Stimulated activated CD4-positive, alpha-beta T cell treated with anti-CD3 and anti-CD28 coated beads, Interleukin-15, amount 100 ng/mL, for 24 hours (primary cell): ENCODE measurements at places on chromosomes 4 and X.

DNA sequence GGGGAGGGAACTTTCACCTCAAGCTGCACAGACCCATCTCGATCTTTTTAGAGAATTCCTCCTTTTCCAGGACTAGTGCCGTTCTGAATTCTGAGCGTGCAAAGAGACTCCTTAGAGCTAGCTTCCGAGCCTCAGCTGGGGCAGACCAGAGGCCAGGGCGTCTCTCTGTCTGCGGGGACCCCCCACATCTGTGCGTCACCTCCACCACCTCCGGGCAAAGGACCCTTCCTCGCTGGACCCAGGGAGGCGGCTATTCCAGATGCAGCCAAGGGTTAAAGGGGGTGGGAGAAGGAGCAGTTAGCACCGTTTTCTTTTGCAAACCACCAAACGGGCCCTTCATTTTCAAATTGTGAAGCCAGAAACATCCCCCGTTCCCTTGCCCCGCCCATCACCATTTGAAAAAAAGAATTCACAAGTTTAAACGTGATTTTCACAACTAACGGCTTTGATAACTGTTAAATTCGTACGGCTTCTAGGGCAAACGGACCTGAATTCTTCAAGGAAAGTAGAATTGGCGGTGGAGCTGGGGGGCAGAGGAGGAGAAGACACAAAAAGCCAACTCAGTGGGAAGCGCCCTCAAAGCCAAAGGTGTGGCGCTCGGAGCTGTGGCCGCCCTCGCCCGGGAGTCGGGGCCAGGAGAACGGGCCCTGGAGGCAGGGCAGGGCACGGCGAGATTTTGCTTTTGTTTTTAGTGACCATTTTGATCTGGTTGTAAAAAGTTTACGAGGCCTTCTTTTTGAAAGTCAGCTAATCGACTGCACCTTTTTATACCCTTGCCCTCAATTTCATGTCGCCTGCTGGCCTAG is 3.3 kb upstream of the PDGFRA start:
- DNase-seq, result peak; percentile 8

GRCh38 chr4:51859476-51860031 is 16.6 kb downstream of the DCUN1D4 start:
- DNase-seq, result no peak

DNA sequence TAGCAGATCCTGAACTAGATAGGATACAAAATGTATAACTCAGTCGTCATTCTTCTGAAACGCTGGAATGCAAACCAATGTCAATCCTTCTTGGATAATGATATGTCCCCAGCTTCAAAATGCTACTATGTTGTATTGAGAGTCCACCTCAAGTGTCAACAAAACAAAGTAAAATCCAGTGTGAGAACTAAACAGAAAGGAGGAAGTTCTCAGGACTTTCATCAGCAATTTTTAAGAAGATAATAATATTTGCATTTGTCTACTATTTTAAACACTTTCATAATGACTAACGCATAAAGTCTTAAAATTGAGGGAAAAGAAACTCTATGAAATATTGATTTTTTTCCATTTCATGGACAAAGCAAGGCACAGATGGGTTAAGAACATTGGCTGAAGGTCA is 36.3 kb downstream of the SOD3 start:
- no peak for DNase-seq

- no peak for DNase-seq
Measured at GRCh38 chr4:118273642-118274041, 79.2 kb downstream of the PRSS12 start.

DNA sequence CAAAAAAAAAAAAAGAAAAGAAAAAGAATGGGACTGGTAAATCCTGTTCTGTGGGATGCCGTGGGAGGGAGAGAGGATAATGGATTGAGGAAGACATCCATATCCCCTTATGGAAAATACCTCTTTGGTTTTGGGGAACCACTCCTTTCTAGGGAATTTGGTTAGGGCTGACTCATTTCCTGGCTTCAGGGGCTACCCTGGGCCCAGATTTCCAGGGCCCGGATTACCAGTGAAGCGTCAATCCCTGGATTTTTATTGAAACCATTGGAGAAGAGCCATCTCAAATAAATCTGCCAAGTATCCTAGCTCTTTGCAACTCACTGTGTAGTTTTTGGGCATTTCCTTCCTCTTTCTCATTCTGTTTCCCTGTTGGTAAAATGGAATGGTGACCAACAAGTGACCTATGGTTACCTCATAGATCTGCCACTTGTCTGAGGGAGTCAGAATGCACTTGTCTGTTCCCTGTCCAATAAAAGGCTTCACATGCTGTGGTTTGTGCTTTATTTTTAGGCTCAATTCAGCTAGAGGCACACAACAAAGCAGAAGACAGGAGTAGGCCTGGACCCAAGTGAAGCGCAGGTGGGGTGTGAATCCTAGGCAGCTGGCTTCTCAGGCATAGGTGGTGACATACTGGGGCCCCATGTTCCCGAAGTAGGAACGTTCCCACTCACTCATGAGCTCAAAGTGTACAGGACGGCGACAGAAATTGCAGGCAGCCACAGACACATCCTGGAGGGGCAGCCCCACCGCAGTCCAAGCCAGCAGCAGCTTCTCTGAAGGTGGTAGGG is 8.6 kb downstream of the APEX2 start:
- peak; percentile 12 for DNase-seq

GRCh38 chr4:38787693-38788092 is 4.9 kb upstream of the TLR10 start:
- no peak for DNase-seq

DNA sequence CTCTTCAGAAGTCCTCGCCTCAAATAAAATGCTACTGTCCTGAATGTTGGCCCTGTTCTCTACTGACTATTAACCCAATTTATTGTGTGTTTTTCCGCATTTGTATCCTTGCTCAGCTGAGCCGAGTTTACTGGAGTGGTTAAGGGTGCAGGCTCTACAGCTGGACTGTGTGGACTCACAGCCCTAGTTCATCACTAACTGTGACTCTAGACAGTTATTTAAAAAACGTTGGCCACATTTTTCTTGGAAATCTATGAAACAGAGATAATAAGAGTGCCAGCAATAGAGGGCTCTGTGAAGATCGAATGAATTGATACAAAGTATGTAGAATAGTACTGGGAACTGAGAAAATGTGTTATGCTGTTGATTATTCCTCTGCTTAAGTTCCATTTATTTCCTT is 2.9 kb upstream of the GUF1 start:
- no peak for DNase-seq

GRCh38 chr4:7279902-7280301 is 87.6 kb downstream of the SORCS2 start:
- no peak for DNase-seq
